ENCODE measurements at places on chromosomes 2 and 18. TPM values are rescaled to one million over a fixed set of nuclear protein-coding genes. Genes with fewer than 3 reads are reported as not detected.

GRCh38 chr2:53051157-53051556, 716.4 kb upstream of the CHAC2 start:
- DNase-seq, result no peak
- no peak overlapping the region for H3K27ac ChIP-seq
- H3K36me3 ChIP-seq, result no peaks in the 10 kb centered on the region
- H3K4me1 ChIP-seq, result no peaks in the 10 kb centered on the region
- no peaks in the 10 kb centered on the region for H3K27me3 ChIP-seq
- H3K4me3 ChIP-seq, result no peak overlapping the region

GRCh38 chr2:215917953-215918620, 95.3 kb downstream of the MREG start:
- H3K27ac ChIP-seq, result peak overlapping the region; percentile 36
- no peaks in the 10 kb centered on the region for H3K36me3 ChIP-seq

GRCh38 chr2:233556881-233557736, 9.5 kb downstream of the USP40 start:
- DNase-seq, result no peak
- H3K36me3 ChIP-seq, result peaks cover 82% of the 10 kb centered on the region
- no peak overlapping the region for H3K4me3 ChIP-seq
- no peaks in the 10 kb centered on the region for H3K27me3 ChIP-seq

The TWIST2 gene
- 12.2 TPM for total RNA-seq

DNA sequence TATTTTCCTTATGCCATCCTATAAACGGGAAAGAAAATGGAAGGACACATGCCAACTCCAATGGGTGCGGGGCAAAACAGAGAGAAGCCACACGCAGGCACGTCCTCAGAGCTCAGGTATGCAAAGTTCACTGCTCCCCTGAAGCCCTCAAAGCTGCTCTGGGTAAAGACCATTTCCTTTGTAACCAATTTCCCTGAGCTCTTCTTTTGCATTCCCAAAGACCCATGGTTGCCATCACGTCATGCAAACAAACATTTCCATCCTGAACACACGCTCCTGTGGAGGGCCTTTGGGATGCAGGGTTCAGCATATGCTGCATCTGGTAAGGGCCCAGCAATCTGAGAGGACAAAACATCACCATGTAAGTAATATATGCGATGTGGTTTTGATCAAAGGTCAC, 69.4 kb downstream of the EMILIN2 start:
- no peaks in the 10 kb centered on the region for H3K27me3 ChIP-seq
- H3K4me1 ChIP-seq, result peaks cover 19% of the 10 kb centered on the region
- peaks cover 87% of the 10 kb centered on the region for H3K36me3 ChIP-seq
- H3K4me3 ChIP-seq, result no peak overlapping the region

- no peaks in the 10 kb centered on the region for H3K27me3 ChIP-seq
- peaks cover 8% of the 10 kb centered on the region for H3K4me1 ChIP-seq
- H3K27ac ChIP-seq, result no peak overlapping the region
- H3K36me3 ChIP-seq, result no peaks in the 10 kb centered on the region
- DNase-seq, result no peak
Observed at GRCh38 chr2:96928277-96928781, 58.1 kb downstream of the FAM178B start.

GRCh38 chr2:140744379-140744778, 1386.4 kb downstream of the LRP1B start:
- H3K4me3 ChIP-seq, result no peak overlapping the region
- no peaks in the 10 kb centered on the region for H3K36me3 ChIP-seq
- H3K27ac ChIP-seq, result no peak overlapping the region
- DNase-seq, result no peak

- no peaks in the 10 kb centered on the region for H3K4me1 ChIP-seq
- no peak overlapping the region for H3K4me3 ChIP-seq
- peaks cover 56% of the 10 kb centered on the region for H3K36me3 ChIP-seq
- H3K27me3 ChIP-seq, result no peaks in the 10 kb centered on the region
Observed at GRCh38 chr2:201006704-201007103, 43.2 kb upstream of the ORC2 start.

DNA sequence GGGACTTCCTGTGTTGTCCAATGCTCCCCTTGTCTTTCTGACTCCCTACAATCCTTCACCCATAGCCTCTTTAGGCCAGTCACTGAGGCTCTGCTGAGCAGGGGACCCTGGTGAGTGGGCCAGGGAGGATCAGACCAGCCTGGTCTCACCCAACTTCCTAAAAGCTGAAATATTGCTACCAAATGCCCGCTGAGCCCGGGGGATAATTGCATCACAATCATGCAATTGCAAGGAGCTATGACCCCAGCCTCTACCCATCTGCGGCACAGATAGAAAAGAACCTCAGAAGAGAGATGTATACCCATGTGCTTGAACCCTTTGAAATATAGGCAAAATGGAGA, 3.7 kb upstream of the SP100 start:
- H3K4me1 ChIP-seq, result peaks cover 18% of the 10 kb centered on the region
- no peaks in the 10 kb centered on the region for H3K36me3 ChIP-seq
- no peaks in the 10 kb centered on the region for H3K27me3 ChIP-seq
- DNase-seq, result no peak

DNA sequence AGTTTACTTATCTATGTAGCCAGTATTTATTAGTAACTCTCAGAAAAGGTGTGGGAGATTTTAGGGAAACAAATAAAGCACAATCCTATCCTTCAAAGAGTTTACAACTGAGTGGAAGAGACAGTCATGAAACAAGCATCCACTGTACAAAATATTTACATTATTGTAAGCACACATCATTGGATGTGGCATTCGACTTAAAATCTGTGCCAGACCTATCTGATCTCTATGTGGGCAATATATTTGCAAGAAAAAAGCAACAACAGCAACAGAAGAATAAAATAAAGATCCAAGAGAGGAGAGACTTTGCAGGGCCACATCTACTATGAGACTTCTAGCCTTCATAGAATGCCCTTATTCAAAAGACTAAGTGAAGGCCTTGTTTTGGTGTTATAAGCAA, 882.1 kb upstream of the PIK3C3 start:
- H3K4me3 ChIP-seq, result no peak overlapping the region
- DNase-seq, result no peak
- no peak overlapping the region for H3K27ac ChIP-seq
- no peaks in the 10 kb centered on the region for H3K4me1 ChIP-seq
- H3K36me3 ChIP-seq, result no peaks in the 10 kb centered on the region
- no peaks in the 10 kb centered on the region for H3K27me3 ChIP-seq

DNA sequence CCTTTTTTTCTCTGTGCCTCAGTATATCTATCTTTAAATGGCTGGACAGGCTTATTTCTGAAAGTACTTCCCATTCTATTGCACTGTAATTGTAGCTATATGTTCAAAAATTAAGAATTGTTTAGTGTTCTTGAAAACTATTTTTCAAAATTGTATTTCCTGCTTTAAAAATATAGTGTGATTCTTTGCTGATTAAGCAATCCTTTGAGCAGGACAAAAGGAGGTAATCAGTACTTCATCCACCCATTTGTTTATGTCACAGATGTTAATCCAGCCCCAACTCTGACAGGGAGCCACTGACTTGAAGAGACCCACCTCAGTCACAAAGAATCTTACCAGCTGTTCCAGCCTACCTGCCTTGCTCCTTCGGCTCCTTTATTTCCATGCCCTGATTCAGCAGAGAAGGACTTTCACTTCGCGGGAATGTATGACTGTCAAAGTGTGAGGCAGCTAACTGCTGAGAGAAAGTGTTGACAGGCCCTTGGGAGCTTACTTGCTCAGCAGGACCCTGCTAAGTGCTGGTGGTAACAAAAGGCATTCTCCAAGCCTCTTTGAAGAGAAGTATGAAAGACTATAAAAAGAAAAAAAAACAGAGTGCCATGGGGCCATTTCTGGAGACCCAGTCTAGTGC, 393.3 kb upstream of the CYRIA start:
- H3K36me3 ChIP-seq, result no peaks in the 10 kb centered on the region

DNA sequence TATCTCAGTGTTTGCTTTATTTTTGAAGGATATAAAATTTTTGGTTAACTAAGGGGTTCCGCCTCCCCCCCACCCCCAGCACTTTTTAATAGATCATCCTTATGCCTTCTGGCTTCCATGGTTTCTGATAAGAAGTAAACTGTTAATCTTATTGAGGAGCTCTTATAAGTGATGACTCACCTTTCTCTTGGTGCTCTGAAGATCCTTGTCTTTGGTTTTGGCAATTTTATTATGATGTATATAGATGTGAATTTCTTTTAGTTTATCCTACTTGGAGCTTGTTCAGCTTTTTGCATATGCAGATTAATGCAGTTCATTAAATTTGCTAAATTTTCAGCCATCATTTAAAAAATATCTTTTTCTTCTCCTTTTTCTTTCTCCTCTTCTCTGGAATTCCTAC, 91.7 kb upstream of the CTAGE1 start:
- no peak overlapping the region for H3K27ac ChIP-seq
- DNase-seq, result no peak
- no peaks in the 10 kb centered on the region for H3K36me3 ChIP-seq

The SERPINB2 gene
- total RNA-seq, result 0.38 TPM

DNA sequence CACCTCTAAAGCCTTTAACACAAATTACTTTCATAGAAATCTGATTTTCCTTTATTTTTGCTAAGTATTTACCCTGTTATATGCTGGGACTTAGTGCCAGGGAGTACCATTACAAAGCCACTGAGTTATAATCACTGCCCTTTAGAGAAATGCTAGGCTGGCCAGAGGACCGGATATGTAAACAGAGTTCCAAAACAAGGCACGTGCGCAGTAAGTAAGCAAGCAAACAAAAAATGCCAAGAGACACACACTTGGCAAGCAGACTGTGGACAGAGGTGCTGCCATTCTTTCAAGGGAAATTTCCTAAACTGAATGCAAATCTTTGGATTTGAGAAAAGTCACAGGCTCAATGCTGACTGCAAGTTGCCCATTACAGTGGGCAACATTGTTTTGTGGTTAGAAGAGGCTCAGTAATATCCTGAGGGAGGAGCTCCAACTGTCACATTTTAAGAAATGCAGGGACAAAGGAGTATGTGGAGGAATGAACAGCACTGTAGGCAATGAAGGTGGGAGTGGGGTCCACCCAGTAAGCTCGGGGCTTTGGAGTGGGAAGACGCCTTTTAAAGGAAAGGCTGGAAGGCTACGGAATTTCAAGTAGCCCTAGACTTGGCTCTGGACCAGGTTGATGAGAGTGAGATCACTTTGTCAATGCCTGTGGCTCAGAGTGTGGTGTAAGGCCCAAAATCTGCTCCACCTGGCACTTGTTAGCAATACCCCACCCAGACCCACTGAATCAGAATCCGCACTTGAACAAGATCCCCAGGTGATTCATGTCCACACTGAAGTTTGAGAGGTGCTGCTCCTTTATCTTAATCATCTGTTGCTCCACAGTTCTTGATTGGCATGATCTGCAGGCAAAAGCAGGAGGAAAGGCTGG, 2.1 kb upstream of the PARD6G start:
- no peak overlapping the region for H3K27ac ChIP-seq
- H3K36me3 ChIP-seq, result no peaks in the 10 kb centered on the region
- no peak overlapping the region for H3K4me3 ChIP-seq
- no peaks in the 10 kb centered on the region for H3K27me3 ChIP-seq

The AKAIN1 gene
- not detected for total RNA-seq

The DHRS9 gene
- 7.6 TPM for total RNA-seq

DNA sequence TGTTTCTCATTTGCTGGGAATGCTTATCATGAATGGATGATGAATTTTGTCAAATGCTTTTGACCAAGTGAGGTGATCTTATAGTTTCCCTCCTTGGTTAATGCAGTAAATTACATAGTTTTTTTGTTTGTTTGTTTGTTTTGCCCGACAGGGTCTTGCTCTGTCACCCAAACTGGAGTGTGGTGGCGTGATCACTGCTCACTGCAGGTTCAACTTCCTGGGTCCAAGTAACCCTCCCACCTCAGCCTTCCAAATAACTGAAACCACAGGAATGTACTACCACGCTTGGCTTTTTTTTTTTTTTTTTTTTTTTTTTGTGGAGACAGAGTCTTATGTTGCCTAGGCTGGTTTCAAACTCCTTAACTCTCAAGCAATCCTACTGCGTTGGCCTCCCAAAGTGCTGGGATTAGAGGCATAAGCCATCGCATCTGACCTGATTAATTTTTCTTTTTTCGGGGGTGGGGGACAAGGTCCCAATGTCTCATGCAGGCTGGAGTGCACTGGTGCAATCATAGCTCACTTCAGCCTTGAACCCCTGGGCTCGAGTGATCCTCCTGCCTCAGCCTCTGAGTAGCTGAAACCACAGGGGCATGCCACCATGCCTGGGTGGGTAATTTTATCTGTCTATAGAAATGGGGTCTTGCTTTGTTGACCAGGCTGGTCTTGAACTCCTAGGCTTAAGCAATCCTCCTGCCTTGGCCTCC, 48.6 kb downstream of the SMAD2 start:
- H3K36me3 ChIP-seq, result peaks cover 10% of the 10 kb centered on the region
- H3K27me3 ChIP-seq, result no peaks in the 10 kb centered on the region
- no peak overlapping the region for H3K4me3 ChIP-seq
- no peak for DNase-seq
- H3K27ac ChIP-seq, result peak overlapping the region; percentile 43

- no peaks in the 10 kb centered on the region for H3K36me3 ChIP-seq
- DNase-seq, result no peak
- H3K4me1 ChIP-seq, result peaks cover 7% of the 10 kb centered on the region
- H3K27ac ChIP-seq, result no peak overlapping the region
- H3K27me3 ChIP-seq, result no peaks in the 10 kb centered on the region
Observed at GRCh38 chr2:48715956-48716355, 39.6 kb downstream of the LHCGR start.

DNA sequence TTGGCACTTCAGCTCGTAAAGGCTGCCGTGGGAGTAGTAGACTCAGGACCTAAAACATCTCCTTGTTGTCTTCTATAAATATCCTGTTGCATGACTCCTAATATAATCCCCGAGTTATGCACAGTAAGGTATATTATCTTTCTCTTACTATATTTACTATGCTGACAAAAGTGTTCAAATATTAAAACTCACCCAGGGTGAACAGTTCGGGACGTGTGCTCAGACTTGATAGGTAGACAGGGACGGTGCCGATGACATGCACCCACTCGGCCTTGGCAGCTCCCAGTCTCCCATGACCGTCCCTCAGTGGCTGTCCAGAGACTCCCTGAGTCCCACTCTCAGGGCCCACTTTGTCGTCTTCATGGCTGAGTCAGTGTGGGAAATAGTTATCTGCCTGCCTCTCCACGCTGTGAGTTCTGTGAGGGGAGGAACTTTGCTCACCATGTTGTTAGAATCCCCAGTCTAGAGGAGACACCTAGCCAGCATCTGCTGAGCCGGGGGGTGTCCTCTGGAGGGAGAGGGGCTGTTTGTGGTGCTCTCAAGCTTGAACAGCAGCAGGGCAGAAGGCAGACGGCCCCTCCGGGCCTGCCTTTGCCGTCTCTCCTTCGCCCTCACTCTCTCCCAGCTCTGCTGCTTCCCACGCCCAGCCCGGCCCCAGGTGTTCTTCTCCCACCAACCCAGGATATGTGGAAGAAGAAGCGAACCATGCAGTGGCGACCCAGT, 75.0 kb downstream of the DGKD start:
- no peaks in the 10 kb centered on the region for H3K36me3 ChIP-seq
- H3K27me3 ChIP-seq, result no peaks in the 10 kb centered on the region
- H3K4me1 ChIP-seq, result no peaks in the 10 kb centered on the region
- DNase-seq, result peak; percentile 40

The MALL gene
- 154 TPM for total RNA-seq

GRCh38 chr18:55384551-55385275, 203.3 kb downstream of the TCF4 start:
- no peaks in the 10 kb centered on the region for H3K27me3 ChIP-seq
- no peaks in the 10 kb centered on the region for H3K36me3 ChIP-seq
- no peak for DNase-seq
- peaks cover 8% of the 10 kb centered on the region for H3K4me1 ChIP-seq

The ICA1L gene
- total RNA-seq, result 2.3 TPM

- H3K27ac ChIP-seq, result no peak overlapping the region
- H3K4me1 ChIP-seq, result peaks cover 6% of the 10 kb centered on the region
- no peaks in the 10 kb centered on the region for H3K36me3 ChIP-seq
- DNase-seq, result no peak
- H3K4me3 ChIP-seq, result no peak overlapping the region
Observed at GRCh38 chr2:231132129-231132528, 7.3 kb upstream of the HTR2B start.

The CYRIA gene
- total RNA-seq, result 24.2 TPM

The ZNF521 gene
- 25.0 TPM for total RNA-seq

Measured in upper lobe of right lung (tissue), 1 donor.